ENCODE measurements at places on chromosomes 5 and 9.

GRCh38 chr5:81400375-81400774 lies 6.4 kb upstream of the ACOT12 start:
- DNase-seq, result no peak

DNA sequence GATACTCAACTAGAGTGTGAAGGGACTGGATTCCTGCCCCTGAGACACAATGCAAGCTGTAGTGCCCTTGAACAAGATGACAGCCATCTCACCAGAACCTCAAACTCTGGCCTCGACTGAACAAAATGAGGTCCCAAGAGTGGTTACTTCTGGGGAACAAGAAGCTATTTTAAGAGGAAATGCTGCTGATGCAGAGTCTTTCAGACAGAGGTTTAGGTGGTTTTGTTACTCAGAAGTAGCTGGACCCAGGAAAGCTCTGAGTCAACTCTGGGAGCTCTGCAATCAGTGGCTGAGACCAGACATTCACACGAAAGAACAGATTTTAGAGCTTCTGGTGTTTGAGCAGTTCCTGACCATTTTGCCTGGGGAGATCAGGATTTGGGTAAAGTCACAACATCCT lies 2.4 kb downstream of the ZNF483 start:
- DNase-seq, result peak; percentile 14

DNA sequence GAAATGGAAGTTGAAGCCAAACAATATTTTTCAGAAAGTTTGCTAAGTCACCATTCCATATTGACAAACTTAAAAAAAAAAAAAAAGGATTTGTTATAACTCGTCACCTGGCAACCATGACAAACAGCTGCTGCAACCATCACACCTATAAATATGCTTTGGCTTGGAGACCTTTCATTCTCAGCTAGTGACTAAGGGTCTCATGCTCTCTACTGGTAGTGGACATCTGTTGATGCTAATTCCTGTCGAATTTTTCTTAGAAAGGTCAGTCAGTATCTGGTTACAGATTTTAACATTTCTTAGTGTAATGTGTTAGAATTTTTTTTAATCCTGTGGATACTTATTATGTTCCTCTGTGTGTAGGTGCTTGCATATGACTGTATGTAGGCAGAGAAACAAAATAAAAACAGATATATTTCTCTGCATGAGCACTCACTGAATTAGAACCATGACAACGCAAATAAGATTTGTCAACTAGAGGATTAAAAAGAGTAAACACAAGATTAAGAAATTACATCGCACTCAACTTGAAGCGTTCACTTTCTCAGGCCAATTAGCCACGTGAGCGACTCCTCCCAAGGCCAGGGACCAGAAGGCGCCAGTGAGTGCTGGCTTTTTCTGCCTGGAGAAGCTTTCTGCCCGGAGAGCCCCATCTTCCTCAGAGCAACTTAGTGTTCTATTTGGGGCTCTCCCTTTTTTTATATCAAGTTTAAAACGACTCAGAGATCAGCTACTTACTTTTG lies 27.0 kb upstream of the ZNF622 start:
- DNase-seq, result peak; percentile 86

GRCh38 chr5:173970878-173971650 lies 17.9 kb upstream of the C5orf47 start:
- DNase-seq, result no peak

All from epithelial cell of esophagus (primary cell).